Stimulated activated CD4-positive, alpha-beta T cell treated with anti-CD3 and anti-CD28 coated beads, Interleukin-2, amount 100 ng/mL, for 24 hours (primary cell): ENCODE measurements at places on chromosomes 2 and 18.

GRCh38 chr2:99834426-99834825, 308.0 kb downstream of the AFF3 start:
- no peak for DNase-seq

- no peak for DNase-seq
Measured at GRCh38 chr2:212227755-212228154, 310.8 kb downstream of the ERBB4 start.

GRCh38 chr2:172964511-172965139, 111.0 kb upstream of the MAP3K20 start:
- no peak for DNase-seq

GRCh38 chr2:78353168-78353567, 672.3 kb upstream of the REG3G start:
- no peak for DNase-seq

DNA sequence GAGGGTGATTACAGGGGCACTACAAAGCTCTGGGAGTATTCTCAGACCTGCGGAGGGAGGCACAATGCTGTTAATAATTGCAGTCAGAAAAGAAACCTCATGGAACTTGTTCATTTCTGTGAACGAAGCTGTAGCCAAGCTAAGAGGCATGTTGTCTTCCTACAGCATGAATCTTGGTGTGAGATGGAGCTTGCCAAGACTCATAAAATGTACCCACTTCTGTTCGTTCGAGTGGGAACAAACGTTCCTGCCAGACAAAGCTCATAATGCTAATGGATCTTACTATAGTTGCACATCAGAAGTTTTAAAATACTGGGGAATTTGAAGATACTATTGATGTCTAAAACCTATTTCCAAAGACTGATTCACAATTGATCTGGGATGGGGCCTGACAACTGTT, 489.1 kb downstream of the ZEB2 start:
- no peak for DNase-seq
